AG20443 (cell line): ENCODE measurements at places on chromosomes 1 and 21.
A peak's percentile ranks its signal among the peaks of the same experiment; 100 is the strongest.

DNA sequence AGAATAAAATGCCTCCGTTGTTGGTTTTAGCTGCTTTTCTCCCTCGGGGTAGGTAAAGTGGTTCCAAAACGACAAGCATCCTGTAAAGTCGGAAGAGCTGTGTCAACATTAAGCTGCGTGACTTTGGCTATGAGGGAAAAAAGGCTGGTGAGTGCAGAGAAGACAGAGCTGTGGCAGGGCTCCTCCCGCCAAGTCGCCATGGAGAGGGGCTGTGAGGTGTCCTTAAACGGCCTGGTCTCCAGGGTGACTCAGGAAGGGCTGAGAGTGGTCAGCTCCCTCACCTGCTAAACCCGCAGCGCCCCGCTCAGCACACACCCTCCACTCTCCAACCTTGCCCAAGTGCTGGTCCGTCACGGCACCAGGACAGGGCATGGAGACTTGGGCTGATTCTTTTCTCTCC, 91.6 kb upstream of the SAMD11 start:
- DNase-seq: no peak

DNA sequence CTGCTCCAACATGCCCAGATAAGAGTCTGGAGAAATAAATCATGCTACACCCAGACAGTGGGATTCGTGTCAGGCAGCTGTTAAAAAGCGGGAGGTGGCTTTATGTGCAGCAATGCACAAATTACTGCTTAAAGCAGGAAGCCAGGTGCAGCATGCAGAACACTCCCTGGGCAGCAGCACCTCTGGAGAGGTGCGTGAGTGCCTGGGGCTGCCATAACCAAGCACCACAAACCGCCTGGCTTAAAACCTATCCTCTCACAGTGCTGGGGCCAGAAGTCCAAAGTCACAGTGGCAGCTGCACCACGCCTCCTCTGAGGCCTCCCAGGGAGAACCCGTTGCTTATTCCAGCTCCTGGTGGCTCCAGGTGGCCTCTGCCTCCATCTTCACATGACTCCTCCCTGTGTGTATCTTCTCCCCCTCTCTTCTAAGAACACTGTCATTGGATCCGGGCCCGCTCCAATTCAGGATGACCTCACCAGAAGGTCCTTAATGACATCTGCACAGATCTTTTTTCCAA, 115.6 kb downstream of the SIK1 start:
- no peak for DNase-seq

- peak; percentile 28 for DNase-seq
Measured at GRCh38 chr1:55329091-55329490, 113.9 kb upstream of the USP24 start.

DNA sequence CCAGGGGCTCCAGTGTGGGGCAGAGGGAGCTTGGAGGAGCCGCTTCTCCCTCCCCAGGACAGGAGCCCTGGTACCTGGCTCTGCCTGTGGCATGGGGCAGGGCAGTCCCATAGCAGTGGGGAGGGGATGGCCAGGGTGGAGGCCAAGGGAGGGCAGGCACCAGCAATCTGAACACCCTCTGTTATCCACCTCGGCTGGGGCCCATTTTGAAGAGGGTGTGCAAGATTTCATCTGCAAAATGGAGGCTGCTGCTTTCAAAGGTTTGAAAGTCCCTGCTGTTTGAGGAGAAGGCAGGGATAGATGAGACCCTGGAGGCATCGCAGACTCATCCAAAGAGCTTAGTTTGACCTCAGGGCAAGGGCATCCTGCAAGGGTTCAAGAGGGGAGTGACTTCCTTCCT, 15.2 kb upstream of the TMPRSS2 start:
- DNase-seq: no peak

- no peak for DNase-seq
Measured at GRCh38 chr1:24540051-24540905, 15.6 kb upstream of the NCMAP start.

- DNase-seq: peak; percentile 23
Measured at GRCh38 chr1:22038036-22038435, 14.5 kb upstream of the CDC42 start.

- peak; percentile 75 for DNase-seq
Measured at GRCh38 chr1:203273206-203273868, 32.0 kb upstream of the BTG2 start.

DNA sequence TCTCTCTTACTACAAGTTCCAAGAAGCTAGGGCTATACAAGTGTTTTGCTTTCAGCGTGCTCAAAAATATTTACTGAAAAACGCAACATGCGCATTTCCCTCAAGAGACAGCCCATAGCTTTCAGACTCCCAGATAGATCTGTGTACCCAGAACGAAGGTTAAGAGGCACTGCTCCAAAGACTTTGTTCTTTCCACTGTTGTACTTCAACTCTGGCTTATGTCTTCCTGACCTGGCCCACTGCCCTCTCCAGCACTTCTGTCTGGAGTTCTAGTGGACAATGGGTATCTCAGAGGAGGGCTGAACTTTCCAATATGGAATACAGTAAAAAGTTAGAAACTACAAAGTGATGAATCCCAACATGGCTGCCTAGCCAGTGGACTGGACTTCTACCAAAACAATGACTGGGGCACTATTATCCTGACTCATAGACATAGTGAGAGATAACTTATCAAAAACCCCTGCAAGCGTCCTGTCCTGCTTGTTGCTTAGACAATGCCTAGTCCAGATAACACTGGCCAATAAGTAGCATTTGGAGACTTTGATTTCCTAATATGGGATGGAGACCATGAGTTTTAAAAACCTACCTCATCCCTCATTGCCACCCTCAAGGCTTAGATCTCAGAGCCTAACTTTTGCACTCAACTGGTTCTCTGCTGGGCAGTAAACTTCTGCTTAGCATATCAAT, 8.8 kb upstream of the ADAR start:
- no peak for DNase-seq

DNA sequence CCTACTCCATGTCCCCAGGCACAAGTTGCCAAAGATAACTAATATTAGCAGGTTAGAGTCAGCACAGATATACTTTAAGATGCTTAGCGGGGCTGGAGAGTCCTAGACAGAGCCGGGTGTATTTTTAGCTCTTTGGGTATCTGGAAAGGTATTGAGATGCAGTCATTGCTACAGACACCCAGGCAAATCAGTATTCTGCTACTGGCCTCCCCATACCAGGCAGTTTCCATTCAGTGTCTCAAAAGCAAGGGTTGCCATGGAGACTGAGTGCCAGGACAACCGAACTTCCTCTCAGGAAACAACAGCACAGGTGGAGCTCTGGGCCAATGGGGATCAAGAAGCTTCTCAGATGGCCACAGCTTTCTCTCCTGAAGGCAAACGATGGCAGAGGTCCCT, 45.3 kb downstream of the KCNC4 start:
- no peak for DNase-seq

- DNase-seq: no peak
Measured at GRCh38 chr1:98289311-98289710, 368.5 kb upstream of the DPYD start.

GRCh38 chr1:243465081-243465480, 209.2 kb downstream of the SDCCAG8 start:
- no peak for DNase-seq

DNA sequence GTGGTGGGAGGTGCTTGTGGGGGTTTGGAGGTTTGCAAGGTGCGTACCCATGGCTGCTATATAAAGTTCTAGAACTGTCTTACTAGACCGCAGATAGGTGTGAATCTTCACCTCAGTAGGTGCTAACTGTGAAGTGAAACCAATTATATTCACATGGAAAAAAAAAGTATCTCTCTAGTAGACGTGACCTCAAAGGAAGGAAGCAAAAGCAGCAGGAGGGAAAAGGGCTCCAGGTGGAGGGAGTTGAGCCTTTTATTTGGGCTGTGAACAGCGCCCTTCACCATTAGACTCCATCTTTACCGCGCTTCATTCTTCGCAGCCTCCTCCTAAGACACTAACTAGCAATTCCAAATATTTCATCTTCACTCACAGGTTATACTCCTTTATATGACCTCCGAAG, 129.8 kb downstream of the TBX19 start:
- no peak for DNase-seq

- DNase-seq: no peak
Measured at GRCh38 chr1:143680304-143680703, 291.5 kb downstream of the FAM72C start.

GRCh38 chr1:46719689-46720088, 775 bp upstream of the EFCAB14 start:
- no peak for DNase-seq

- no peak for DNase-seq
Measured at GRCh38 chr21:42298657-42299056, 16.6 kb downstream of the TFF3 start.

- DNase-seq: no peak
Measured at GRCh38 chr21:27450216-27450615, 483.3 kb upstream of the ADAMTS5 start.

DNA sequence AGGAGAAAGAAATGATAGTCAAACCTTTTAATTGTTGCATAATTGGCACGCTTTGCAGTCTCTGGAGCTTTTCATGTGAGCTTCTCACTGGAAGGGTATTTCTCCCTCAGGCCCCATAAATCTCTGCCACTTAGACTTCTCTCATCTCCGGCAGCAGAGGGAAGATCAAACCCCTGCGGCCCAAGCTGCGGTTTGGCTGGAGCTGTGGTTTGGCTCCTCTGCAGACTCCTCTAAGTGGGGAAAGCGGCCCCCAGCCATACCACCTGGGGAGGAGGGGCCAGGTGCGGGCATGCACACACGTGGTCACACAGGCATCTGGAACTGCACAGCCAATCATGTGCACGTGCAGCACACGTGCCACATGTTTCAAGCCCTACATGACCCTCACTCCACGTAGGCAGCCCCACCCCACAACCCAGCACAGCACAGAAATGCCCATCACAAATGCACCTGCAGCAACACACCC, 58.3 kb downstream of the UBE2T start:
- DNase-seq: peak; percentile 71

- DNase-seq: peak; percentile 10
Measured at GRCh38 chr1:50419907-50420677, 3.2 kb downstream of the DMRTA2 start.

DNA sequence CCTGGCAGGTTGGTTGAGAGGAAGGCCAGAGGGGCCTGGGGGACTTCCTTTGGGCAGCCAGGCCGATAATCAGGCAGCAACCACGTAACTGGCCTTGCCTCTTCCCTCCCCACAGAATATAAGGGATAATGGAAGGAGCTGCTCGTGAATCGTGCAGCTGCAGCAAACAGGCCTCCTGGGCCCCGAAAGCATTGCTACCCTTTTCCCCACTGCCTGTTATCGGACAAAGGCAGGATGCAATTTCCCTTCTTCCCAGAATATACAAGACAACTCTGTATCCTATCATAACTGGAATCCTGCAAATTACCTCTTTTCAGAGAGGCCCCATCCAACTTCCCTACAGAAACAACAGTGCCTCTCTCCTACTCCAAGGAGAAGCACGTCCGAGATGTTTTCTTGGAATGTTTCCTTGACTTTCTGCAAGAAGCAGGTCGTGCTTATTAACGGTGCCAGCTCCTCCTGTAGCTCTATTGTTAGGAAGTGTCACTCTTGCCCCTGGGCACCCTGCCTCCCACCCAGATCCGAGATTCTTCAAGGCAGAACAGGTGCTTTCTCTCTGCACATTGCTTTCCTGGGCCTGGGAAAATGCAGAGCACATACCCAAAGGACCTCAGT, 106.0 kb upstream of the TIAM1 start:
- no peak for DNase-seq

GRCh38 chr1:46171351-46171750, 3.5 kb upstream of the TSPAN1 start:
- DNase-seq: no peak
